Brain (organoid and tissue), 16 donors: ENCODE measurements at places on chromosomes 7 and 10.

DNA sequence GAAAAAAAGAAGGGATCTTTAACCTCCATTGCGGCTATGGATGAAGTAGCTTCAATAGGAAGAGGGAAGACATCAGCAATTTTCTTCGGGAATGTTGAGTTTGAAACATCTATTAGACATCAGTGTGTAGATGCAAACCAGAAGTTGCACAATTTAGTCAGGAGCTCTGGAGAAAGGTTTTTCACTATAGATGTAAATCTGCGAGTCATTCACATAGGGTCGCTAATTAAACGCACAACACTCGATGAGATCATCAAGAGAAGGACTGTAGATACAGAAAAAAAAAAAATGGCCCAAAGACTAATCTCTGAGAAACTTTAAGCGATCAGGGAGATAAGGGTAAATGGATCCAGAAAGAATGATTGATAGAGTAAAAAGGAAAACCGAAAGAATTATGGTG, 61.7 kb upstream of the TES start:
- no peak for DNase-seq

GRCh38 chr10:110618230-110618610, 25.9 kb upstream of the RBM20 start:
- DNase-seq = no peak

- no peak for DNase-seq
Observed at GRCh38 chr10:91616137-91616536, 16.7 kb downstream of the PPP1R3C start.

- no peak for DNase-seq
Observed at GRCh38 chr10:93553482-93554315, 12.8 kb upstream of the FFAR4 start.

- no peak for DNase-seq
Observed at GRCh38 chr7:151009327-151010036, 14.8 kb downstream of the ATG9B start.

- no peak for DNase-seq
Observed at GRCh38 chr10:6811153-6811552, 231.1 kb upstream of the PRKCQ start.

GRCh38 chr7:138470391-138471157, 10.5 kb downstream of the TRIM24 start:
- no peak for DNase-seq

DNA sequence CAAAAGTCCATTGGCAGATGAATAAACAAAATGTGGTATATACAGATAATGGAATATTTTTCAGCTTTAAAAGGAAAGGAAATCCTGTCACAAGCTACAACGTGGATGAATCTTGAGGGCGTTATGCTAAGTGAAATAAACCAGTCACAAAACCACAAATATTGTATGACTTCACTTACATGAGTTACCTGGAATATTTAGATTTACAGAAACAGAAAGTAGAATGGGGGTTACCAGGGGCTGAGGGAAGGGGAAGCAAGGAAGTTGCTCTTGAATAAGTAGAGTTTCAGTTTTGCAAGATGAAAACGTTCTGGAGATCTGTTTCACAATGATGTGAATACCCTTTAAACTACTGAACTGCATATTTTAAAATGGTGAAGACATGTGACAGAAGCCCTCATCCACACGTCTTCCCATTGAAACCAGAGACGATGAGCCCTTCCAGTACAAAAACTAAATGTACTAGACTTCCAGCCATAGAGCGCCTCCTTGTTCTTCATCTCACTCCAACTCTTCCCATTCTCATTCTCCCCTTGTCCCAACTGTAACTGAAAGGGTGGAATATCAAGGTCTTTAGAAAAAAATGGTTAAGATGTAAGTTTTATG, 62.4 kb downstream of the MICU1 start:
- DNase-seq = no peak

GRCh38 chr10:103958996-103959395, 7.9 kb upstream of the SLK start:
- DNase-seq = no peak

DNA sequence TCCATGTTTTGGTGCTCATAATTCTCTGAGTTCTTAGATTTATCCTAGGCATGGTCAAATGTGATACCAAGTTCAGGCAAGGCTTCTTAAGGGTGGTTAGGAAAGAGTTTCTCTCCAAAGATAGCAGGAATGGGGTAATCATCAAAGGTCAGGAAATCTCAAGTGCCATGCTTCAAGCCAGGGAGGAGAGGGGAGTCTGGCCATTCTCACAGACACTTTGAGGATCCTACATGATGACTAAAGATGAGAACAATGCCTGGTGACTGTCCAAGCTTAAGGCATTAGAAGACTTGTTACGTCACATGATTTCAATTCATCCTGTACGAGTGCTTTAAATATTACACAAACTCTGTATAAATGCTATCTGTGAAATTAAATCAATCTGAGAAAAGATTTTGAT, 59.4 kb downstream of the POM121L12 start:
- DNase-seq = no peak

DNA sequence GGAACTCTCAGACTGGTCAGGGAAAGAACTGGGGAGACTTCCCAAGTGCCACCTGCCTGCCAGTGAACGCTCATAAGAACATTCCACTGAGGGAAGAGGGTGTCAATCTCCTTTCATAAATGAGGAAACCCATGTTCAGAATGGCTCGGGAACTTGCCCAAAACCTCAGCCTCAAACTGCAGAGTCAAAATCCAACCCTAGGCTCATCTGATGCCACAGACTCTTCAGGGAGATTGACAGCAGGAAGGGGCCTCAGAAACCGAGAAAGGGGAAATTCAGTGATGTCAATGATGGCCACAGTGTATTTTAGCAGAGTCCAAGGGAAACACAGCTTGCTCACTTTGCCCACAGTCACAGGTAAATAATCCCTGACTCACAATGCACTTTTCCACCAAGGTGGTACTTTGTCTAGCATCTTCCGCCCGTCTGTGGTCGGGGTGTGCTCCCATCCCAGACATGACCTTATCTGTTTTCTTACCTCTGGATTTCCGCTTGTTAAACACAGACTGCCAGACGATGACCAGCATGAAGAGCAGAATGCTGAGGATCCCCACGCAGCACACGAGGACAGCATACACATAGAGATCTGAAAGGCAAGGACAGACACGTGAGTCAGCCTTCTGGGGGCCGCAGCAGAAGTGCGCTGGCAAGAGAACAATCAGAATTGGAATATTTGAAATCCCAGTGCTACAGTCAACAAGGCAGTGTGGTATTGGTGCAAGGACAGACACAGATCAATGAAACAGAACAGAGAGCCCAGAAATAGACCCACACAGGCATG, 38.4 kb downstream of the VSTM4 start:
- DNase-seq = peak; percentile 34

GRCh38 chr7:17548014-17548653, 249.7 kb downstream of the AHR start:
- no peak for DNase-seq

DNA sequence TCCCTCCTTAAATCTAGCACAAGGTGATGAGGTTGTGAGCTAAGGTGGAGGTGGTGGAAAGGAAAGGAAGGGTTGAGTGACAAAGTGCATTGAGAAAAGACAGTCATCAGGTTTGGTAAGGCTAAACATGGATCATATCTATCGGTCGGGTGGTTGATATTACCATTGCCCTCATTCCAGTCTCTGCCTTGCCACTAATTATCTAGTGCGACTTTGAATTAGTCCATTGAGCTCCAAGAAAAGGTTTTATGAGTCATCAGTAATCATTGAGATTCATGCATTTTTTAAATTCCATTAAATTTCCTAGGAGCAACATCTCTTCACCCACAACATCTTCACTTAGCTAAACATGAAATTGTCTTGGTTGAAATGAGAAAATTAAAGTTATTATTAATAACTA, 68.9 kb upstream of the FRMD4A start:
- no peak for DNase-seq

DNA sequence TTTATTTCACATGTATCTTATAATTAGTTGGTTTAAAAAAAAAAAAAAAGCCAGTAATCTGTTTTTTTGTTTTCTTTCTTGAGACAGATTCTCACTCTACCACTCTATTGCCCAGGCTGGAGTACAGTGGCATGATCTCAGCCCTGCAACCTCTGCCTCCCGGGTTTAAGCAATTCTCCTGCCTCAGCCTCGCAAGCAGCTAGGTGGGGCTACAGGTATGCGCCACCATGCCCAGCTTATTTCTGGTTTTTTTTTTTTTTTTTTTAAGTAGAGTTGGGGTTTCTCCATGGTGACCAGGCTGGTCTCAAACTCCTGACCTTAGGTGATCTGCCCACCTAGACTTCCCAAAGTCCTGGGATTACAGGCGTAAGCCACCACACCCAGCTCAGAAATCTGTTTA, 34.1 kb upstream of the CAPZA2 start:
- DNase-seq = no peak

GRCh38 chr10:88659725-88660597, 4.3 kb upstream of the LIPF start:
- DNase-seq = no peak

- DNase-seq = no peak
Observed at GRCh38 chr10:7457478-7458316, 46.9 kb upstream of the SFMBT2 start.

GRCh38 chr7:130227883-130228575, 20.4 kb downstream of the SSMEM1 start:
- DNase-seq = peak; percentile 32

- DNase-seq = no peak
Observed at GRCh38 chr7:45610660-45611299, 36.6 kb downstream of the ADCY1 start.

GRCh38 chr7:101201695-101202602, 1.1 kb upstream of the MOGAT3 start:
- no peak for DNase-seq

GRCh38 chr10:69948261-69948660, 104.4 kb upstream of the MACROH2A2 start:
- DNase-seq = no peak

- DNase-seq = no peak
Observed at GRCh38 chr7:23001610-23002009, 12.3 kb downstream of the HYCC1 start.

DNA sequence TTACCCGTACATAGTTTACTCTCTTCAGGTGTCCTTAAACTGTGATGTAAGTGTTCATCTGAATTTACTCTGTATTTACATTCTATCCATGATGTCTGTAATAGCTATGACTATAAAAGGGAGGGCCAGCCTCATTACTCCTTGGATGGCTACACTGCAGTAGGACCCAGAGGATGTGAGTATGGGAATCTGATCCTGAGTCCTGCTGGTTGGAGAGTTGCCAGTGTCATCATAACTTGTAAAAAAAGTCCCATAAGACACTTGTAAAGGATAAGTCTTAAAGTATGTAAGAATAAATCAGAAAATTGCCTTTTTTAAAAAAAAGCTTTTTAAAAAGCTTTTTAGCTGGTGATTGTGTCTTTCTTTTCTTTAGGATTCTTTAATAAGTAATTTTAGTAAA, 95.4 kb downstream of the PPP1R9A start:
- no peak for DNase-seq

DNA sequence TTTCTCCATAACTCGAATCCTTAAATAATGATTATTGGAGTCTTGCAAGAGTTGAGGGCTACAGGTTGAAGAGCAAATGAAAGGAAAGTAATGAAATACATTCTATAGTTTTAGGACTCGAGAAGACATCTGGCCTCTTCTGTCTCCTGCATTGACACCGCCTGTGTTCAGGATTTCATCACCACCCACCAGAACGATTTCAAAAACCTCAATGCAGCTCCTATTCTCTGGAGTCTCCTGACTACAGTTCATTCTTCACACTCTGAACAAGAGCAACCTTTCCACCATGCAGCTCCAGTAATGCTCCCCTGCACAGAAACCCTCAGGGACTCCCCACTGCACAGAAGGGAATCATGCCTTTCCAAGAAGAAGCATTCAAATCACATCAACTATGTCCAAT, 5.5 kb downstream of the IL15RA start:
- DNase-seq = no peak

DNA sequence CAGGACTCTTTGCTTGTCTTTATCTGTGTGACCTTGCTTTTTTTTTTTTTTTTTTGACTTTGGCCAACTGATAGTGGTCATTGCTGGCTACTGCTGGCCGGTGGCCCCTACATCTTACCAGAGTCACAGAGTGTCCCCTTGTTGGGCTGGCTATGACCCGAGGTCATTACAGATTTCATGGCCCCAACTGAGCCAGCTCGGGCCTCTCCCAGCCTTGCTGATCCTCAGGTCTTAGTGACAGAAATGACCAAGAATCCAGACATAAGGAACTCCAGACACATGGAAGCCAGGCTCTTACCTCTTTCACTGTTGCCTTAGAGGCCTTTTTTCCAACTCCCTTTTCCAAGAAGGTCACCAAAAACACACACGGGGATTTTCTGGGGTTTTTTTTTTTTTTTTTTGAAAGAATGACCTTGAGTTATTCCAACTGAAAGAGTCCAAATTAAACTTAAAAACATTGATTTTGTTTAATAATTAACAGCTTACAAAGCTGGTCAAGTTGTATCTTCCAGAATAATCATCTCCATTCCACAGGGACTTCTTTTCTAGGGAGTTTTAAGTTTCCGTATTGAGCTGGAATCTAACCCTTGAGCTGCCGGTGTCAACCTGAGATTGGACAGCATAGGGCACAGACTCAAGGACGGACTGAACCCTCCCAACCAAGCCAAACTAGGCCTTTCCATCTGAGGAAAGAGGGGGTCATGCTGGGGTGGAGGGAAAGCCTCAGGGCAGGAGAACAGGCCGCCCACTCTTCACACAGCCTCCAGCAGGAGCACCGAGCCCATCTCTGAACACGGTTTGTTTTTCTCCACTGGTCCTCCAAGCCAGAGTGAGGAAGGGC, 43.8 kb downstream of the PIK3AP1 start:
- no peak for DNase-seq

DNA sequence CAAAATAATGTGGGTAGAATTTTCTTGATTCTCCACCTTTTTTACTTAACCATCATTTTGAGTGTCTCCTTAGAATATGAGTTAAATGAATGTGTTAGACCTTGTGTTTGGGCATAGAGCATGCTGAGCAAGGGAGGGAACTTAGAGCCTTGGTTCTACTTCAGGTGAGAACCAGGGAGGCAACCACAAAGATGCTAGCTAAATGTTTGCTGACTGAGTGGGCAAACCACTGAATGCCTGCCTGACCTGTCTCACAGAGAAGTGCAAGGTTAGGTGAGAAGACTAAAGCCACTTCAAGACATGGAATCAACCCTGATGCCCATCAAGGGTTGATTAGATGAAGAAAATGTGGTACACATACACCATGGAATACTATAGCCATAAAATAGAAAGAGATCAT, 242.6 kb upstream of the ZNF32 start:
- no peak for DNase-seq

- no peak for DNase-seq
Observed at GRCh38 chr10:116245156-116245555, 27.9 kb downstream of the GFRA1 start.

GRCh38 chr10:6187278-6187677, 15.5 kb upstream of the PFKFB3 start:
- DNase-seq = no peak

- peak; percentile 73 for DNase-seq
Observed at GRCh38 chr7:131235489-131236317, 92.0 kb upstream of the MKLN1 start.
